GM12892 (cell line): ENCODE measurements at places on chromosomes 2 and 18.
A peak's percentile ranks its signal among the peaks of the same experiment; 100 is the strongest.

GRCh38 chr2:175552902-175553301 is 371.4 kb upstream of the ATP5MC3 start:
- DNase-seq, result no peak

DNA sequence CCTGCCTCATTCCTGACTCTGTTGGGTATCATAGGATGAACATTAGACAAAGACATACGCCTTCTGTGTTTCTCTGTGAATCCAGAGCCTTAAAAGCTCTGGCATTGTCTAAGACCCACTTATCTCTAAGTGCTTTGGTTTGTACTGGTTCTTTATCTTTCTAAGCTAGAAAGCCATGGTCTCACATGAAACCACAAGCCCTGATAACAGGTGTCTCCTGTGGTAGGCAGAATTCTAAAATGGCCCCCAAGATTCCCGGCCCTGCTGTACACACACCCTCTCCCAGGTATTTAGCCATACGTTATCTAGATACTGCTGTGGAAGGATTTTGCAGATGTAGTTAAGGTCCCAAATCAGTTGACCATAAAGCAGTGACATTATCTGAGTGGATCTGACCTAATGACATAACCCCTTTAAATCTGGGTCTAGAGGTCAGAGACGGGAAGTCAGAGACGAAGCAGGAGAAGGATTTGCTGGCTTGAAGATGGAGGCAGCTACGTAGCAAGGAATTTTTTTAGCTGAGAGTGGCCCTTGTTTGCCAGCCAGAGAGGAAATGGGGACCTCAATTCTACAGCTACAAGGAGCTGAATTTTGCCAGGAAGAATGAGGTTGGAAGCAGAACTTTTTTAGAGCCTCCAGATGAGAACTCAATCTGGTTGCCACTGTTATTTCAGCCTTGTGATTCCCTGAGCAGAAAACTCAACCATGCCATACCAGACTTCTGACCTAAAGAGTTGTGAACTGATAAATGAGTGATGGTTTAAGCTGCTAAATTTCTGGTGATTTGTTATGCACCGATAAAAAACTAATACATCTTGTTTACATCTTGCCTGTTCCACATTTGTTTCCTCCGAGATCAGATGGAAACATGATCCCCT is 186.7 kb downstream of the CAMKMT start:
- DNase-seq, result no peak

- DNase-seq, result no peak
These were observed 134.0 kb downstream of the C2orf74 start for GRCh38 chr2:61295981-61296380.

- no peak for DNase-seq
These were observed 169.1 kb downstream of the ATAD2B start for GRCh38 chr2:23757686-23758433.

GRCh38 chr2:39409697-39410389 is 27.2 kb downstream of the MAP4K3 start:
- DNase-seq, result no peak

DNA sequence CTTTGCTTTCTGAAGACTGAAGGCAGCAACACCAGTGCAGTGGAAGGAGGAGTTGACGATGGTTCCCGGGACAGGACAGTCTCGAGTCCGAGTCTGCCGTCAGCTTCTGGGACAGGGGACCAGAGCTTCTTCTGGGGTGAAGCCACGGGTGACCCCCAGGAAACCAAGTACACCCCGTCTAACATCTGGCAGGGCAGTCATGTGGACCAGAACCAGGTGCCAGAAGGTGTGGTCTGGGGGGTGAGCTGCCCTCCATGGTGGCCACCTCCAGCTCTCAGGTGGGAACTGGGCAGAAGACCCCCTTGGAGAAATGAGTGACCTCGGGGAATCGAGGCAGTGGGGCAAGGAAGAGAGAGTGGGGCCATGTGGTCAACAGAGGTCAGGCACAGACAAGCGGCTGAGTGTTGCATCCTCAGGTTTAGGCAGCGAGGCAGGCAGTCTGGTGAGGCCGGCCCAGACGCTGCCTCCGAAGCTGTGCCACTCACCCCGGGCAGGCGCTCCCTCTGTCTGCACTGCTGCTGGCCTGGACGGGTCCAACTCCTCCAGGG is 204.3 kb downstream of the HDAC4 start:
- DNase-seq, result no peak

DNA sequence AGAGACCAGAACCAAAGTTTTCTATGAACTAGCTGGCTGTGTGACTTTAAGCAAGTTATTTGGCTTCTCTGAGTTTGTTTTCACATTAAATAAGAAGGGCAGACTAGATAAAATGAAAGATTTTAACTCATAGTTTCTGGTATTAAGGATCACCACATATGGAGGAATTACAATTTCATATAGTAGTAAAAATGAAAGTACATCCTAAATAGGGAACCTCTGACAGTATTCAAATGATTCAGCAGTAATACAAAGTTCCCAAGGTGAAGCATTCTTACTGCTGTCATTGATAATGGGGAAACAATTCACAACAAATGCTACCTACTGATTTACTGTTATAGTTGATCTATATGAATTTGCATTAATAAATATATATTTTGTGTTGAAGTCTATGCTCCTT is 170.3 kb upstream of the VRK2 start:
- no peak for DNase-seq

DNA sequence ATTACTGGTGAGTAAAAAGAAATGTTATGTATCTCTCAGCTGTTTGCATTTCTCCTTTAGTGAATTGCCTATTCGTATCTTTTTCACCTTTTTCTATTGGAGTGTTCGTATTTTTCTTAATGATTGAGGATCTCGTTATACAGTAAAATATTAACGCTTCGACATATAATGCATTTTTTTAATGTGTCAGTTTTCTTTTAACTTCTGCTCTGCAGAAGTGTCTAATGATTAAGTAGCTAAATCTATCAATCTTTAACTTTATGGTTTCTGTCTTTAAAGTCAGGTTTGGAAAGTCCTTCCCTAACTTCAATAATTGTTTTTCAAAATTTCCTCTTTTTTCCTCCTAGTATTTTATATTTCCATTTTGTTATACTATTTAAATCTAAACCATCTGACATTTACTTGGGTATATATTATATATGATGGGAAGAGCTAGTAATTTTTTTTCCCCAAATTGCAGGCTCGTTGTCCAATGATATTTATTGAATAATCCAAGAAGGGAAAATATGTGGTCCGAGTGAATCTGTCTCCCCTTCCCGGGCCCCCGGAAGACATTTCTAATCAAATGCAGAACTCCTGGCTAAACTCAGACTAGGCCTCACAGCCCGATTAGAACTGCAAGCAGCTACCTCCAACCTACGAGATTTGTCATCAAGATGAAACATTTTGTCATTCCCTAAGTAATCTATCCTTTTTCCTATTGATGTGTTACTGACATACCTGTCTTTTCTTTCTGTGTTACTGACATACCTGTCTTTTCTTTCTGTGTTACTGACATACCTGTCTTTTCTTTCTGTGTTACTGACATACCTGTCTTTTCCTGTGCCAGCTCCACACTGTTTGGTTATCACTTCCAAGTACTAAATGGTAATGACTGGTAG is 17.2 kb downstream of the PCBP1 start:
- no peak for DNase-seq

GRCh38 chr2:43160778-43161177 is 65.6 kb downstream of the ZFP36L2 start:
- DNase-seq, result no peak

DNA sequence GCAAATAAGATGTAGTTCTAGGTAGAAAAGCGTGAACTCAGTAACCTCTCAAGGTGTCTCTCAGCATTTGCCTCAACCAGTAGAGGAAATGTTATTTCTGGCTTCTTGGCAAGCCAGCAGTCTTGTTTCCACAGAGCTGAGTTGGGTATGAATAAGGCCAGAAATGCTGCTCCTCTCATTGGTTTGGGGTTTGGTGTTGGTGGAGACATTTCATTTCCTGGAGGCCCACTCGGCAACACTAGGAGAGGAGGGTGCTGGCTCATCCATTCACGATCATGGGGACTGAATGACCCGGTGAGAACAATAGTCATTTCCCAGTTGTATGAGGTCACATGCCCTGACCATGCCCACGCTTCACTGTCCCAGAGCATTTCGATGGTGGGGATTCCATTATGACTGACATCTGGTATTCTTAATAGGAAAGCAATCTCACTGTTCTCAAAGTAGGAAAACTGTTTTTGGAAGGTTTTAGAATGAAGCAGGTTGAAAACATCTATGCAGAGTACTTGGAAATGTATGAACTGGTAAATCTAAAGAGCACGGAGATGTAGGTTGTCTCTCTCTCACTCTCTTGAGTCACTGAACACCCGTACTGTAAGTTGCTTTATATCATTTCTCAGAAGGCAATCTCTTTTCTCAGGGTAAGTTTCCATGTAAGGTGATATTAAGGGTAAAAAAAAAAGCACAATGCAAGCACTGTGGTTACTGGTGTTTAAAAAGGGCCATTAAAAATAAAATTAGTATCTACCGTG is 37.1 kb upstream of the CTLA4 start:
- DNase-seq, result no peak

- DNase-seq, result peak; percentile 33
These were observed 31.5 kb downstream of the ACVR1C start for GRCh38 chr2:157596992-157597681.

GRCh38 chr2:98647636-98648035 is 39.2 kb downstream of the UNC50 start:
- DNase-seq, result no peak

- DNase-seq, result no peak
These were observed 80.3 kb downstream of the OSBPL1A start for GRCh38 chr18:24317370-24317769.

DNA sequence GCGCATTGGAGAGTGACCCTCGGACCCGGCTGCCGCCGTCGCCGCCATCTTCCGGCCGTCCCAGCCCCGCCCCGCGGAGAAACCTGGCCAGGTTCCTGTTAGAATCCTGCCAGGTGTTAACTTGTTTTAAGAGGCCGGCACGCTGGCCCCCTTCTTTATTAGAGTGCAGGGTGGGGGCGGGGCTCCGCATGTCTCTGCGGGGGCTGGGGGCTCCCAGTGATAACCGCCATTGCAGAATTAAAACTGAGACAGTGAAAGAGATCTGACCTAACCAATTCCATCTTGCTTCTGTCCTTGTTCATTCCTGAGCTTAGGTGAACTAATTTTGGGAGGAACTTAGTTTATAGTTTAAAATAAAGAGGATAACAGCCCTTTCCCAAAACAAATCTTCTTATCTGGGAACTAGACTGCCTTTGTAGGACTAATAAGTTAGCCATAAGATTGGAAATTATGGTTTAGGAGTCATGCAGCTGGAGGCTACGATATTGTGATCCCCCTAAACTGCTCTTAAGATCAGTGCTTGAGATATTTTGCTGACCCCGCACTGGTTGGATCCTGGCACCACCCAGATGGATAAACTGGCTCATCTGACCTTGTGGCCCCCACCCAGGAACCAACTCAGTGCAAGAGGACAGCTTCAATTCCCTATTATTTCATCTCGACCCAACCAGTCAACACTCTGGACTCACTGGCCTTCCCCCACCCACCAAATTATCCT is 543 bp upstream of the STARD7 start:
- no peak for DNase-seq

DNA sequence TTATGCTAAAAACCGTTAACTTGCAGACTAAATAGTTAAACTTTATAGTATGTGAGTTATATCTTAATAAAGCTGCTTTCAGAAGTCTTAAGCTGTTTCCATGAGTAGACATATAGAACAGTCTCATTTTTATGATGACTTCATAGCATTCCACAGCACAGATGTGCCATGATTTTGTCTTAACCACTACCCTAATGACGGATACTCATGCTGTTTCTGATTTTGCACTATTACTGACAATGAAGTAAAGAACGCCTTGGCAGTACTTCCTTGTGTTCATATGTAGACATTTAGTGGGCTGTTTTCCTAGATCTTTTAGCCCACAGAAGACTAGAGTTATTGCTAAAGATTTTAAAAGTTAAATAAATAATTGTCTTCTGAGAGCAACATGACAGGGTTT is 175.6 kb upstream of the RAB6C start:
- DNase-seq, result no peak

GRCh38 chr2:26325851-26326250 is 20.1 kb upstream of the SELENOI start:
- DNase-seq, result no peak

GRCh38 chr18:21904856-21905255 is 164.3 kb downstream of the MIB1 start:
- DNase-seq, result no peak

DNA sequence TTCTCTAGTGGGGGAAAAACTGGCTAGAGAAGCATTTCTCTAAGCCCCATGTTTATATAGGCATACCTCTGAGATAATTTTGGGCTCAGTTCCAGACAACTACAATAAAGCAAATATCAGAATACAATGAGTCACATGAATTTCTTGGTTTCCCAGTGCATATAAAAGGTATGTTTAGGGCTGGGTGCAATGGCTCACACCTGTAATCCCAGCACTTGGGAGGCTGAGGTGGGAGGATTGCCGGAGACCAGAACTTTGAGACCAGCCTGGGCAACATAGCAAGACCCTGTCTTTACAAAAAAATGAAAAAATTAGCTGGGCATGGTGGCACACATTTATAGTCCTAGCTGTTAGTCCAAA is 22.2 kb downstream of the TSN start:
- DNase-seq, result no peak

GRCh38 chr2:65434592-65435241 is 2.3 kb upstream of the SPRED2 start:
- DNase-seq, result no peak

DNA sequence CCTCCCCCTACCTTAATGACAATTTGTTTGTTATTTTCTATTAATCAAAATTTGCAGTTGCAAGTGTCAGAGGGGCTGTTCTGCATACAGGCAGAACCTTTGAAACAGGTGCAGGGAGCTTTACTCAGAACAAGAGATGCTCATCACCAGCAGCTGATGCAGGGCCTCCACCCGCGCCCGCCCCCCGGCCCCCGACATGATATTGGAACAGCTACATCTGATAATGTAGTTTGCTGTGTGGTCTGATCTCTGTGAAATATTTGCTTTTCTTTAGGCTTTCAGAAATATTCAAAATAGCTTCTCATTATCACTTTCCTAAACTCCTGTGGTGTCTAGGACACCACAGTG is 130.0 kb downstream of the PRKCE start:
- DNase-seq, result no peak

GRCh38 chr2:225004597-225004996 is 37.7 kb downstream of the DOCK10 start:
- no peak for DNase-seq

- no peak for DNase-seq
These were observed 110.7 kb downstream of the INO80D start for GRCh38 chr2:205975082-205975949.

DNA sequence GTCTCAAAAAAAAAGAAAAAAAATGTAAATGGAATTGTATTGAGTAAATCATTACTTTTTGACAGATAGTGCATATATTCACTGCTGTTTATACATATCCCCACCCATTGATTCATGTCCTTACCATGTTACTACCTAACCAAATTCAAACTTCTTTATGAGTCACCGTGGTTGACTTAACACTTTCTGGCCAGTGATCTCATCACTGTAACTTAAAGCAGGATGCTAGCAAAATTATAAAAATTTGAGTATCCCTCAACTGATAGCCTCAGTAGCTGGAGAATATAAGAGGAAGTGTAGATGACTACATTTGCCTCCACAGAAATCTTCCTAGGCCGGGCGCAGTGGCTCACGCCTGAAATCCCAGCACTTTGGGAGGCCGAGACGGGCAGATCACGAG is 13.4 kb downstream of the CNOT9 start:
- DNase-seq, result no peak

- DNase-seq, result no peak
These were observed 14.2 kb downstream of the LIMS2 start for GRCh38 chr2:127661072-127661649.
